Activated CD4-positive, alpha-beta T cell treated with anti-CD3 and anti-CD28 coated beads, Interleukin-2, amount 50 U/mL, for 4 hours (primary cell): ENCODE measurements at places on chromosomes 2 and 18.

GRCh38 chr18:58632552-58632951, 3.7 kb upstream of the ALPK2 start:
- no peak for DNase-seq

DNA sequence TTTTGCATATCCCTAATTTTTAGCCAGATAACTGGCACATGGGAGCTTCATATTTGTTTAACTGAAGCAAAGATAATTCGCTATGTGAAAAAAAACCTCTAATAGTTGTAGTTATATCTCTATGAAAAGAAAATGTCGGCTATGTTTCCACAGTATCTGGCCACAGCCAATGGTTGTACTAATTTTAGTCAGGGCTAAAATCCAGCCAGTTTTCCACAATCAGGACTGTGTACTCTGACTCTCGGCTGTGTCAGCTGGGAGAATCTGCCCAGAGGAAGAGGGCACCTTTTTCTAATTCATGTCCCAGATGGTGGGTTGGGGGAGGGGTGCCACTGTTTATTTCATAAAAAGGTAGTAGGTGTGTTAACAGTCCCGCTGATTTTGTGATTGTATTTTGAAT, 38.8 kb downstream of the STRADB start:
- DNase-seq = no peak

DNA sequence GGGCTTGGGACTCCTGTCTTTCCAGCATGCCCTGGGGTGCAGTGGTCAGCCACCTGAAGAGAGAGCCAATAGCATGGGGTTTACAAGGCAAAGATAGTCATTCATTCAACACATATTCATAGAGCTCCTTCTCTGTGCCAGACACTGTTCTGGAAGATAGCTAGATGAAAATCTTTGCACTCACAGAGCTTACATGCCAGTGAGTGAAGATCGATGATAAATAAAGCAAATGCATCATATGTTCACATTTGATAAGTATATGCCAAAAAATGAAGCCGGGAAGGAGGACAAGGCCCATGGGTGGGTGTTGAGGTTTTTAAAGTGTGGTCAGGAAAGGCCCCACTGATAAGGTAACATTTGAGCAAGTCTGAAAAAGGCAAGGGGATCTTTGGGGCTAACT, 130.8 kb upstream of the CDCA7 start:
- no peak for DNase-seq

DNA sequence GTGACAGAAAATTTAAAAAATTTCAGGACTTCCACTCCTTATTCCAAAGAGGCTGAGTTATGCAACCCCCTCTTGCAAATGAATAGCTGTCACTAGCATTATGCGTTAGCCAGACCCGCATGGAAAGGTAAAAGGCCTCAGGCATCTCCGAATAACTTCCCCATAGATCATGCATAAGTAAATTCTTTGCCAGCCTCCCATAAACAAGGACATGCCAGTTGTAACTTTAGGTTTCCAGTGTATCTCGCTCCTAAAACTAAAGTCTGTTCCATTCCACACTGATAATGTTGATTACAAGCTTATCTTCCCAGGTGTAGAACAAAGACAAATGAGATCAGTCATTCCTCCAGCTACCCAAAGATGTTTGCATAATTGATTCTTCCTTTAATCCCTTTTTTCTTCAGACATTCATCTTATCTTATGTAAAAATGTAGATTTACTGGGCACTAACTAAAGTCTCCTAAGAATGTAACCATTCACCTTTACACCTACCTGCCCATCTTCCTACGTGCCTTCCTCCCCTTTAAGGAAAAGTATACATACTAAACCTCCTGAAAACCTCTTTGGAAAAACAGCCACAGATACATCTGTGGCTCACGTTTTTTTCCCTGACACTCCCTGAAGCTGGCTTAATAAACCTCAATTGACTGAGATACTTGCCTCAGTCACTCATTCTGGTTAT, 13.6 kb upstream of the NFU1 start:
- no peak for DNase-seq

DNA sequence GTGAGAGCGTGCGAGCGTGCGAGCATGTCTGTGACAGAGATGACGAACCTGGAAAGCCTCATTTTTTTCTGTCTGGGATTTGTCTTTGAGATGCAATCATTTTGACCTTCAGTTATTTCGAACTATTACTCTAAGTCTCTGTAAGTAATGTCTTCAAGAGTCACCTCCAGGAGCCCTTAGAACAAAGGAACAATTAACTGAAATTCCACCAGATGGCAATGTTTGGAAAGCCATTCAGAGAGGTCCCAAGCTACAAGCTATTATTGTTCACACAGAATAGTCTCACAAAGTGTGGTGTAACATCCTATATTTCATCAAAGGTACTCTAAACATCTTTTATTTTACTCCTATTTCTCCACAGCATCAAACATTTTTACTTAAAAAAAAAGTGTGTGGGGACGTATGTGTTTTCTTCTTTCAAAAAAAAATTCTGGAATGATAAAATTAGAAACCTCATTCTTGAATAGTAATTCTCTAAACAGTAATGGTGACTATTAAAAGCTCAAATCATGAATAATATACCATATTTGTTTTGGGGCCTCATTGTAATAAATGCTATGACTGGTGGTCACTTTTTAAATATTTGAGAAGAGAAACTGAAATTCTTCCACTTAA, 35.1 kb upstream of the MAPRE2 start:
- DNase-seq = no peak

DNA sequence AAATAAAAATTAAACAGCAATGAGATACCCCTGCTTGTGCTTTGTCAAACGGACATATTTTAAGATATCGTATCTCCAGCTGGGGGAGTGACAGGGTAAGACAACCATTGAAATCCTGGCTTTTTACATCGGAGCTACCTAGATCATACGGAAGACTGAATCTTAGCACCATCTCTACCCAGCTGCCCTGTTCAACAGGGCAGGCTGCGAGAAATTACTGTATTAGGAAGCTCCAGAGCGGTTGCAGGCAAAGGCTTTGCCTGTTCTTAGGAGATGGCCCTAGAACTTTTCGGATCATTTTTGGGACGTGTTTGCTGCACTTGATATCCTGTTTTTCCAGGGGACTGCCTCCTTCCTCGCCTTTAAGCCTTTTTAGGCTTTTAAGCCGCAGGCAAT, 2.0 kb upstream of the PRKCE start:
- no peak for DNase-seq

- DNase-seq = no peak
These were observed 1.1 kb upstream of the TMEFF2 start for GRCh38 chr2:192195548-192196418.

GRCh38 chr2:149164827-149165226, 126.3 kb downstream of the LYPD6B start:
- DNase-seq = no peak

DNA sequence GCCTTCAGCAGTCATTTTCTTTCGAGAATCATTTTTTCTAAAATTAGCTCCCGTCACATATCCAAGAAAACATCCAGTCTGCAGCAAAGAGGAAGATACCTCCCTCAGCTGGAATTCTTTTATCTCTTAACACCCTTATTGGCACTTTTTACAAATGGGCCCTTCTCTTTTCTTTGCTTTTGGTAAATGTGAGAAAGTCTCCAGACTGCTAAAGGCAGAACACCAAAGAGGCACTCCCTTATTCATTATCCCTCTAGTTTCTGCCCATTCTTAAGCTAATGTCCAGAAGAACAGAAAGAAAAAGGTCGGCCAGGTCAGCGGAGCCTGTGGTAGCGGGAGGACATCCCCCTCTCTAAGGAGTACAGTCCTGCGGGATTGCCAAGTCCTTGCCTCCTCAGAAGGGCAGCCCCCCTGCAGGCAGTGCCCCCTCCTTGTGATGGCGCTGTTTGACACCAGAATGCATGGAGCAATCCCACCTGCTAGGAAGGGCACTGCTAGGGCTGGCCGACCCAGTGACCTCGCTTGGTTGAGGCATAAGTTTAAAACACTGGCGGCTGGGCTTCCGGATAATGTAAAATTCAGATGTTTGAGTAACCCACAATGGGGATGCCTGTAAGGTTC, 34.0 kb downstream of the ST6GAL2 start:
- no peak for DNase-seq

GRCh38 chr2:199977984-199978415, 22.6 kb downstream of the MAIP1 start:
- no peak for DNase-seq

GRCh38 chr18:74219056-74219455, 70.7 kb downstream of the TIMM21 start:
- no peak for DNase-seq
